ENCODE measurements at places on chromosomes 1 and 21. TPM values are rescaled to one million over a fixed set of nuclear protein-coding genes. Genes with fewer than 3 reads are reported as not detected.

DNA sequence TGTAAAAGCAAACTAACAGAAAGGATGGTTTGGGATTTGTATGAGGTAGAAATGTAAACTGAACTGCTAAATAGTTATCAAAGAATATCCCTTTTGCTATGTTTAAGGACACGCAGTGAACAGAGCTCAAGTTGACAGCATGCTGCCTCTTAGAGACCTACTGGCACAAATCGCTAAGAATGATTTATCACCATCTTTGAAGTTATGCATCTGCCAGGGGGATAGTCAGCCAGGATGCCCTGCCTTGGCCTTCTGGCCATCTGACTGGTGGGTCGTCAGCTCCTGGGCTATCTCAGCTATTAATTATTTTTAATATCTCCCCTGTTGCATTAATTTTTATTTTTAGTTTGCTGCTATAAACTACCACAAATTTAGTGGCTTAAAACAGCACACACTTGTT lies 334.8 kb upstream of the KAZN start:
- no peaks in the 10 kb centered on the region for H3K4me1 ChIP-seq
- H3K27me3 ChIP-seq = no peaks in the 10 kb centered on the region
- H3K36me3 ChIP-seq = no peaks in the 10 kb centered on the region
- no peak overlapping the region for H3K4me3 ChIP-seq
- H3K27ac ChIP-seq = no peak overlapping the region
- DNase-seq = no peak

FMO4 gene
- not detected for total RNA-seq

GRCh38 chr1:91165033-91165654 lies 143.3 kb upstream of the ZNF644 start:
- no peak overlapping the region for H3K27ac ChIP-seq
- H3K4me1 ChIP-seq = no peaks in the 10 kb centered on the region
- DNase-seq = peak; percentile 90
- H3K27me3 ChIP-seq = no peaks in the 10 kb centered on the region
- no peaks in the 10 kb centered on the region for H3K36me3 ChIP-seq

GRCh38 chr1:1359664-1360468 lies 1.5 kb upstream of the MXRA8 start:
- H3K27ac ChIP-seq = peak overlapping the region; percentile 89
- peaks cover 68% of the 10 kb centered on the region for H3K4me1 ChIP-seq
- peaks cover 1% of the 10 kb centered on the region for H3K36me3 ChIP-seq

RGS1 gene
- 2.6 TPM for total RNA-seq

TFF3 gene
- 49.6 TPM for total RNA-seq

- peak; percentile 55 for DNase-seq
- H3K27ac ChIP-seq = peak overlapping the region; percentile 97
- no peaks in the 10 kb centered on the region for H3K27me3 ChIP-seq
- H3K4me3 ChIP-seq = peak overlapping the region; percentile 65
Observed at GRCh38 chr1:154975409-154976059, 1.1 kb downstream of the CKS1B start.

NAV1 gene
- total RNA-seq = 18.0 TPM

DNA sequence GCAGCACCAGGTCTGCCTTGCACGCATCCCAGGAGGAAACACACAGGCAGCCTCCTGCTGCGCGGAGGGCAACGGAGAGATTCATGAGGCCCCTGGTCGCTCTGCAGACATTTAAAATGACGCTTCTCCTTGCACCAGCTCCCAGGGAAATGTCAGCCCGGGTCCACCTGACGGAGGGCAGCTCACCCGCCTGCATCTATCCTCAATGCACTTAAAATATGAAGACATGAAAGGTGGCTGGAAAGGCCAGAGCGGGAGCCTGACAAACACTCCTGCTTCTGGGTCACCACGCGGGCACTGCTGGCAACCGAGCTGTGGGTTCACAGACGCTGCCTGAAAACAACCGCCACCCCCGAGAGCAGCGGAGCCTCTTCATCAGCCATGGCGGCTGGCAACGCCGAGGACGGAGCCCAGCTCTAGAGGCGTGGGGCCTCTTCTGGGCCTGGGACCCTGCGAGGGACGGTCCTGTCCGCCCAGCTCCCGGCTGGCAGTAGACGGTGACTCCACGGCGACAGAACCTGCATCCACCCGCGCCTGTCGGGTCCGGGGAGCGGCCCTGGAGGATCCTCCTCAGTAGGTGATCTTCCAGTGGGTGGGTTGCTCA lies 22.7 kb downstream of the POFUT2 start:
- no peak overlapping the region for H3K27ac ChIP-seq
- H3K4me1 ChIP-seq = no peaks in the 10 kb centered on the region
- no peak for DNase-seq
- no peaks in the 10 kb centered on the region for H3K27me3 ChIP-seq
- peaks cover 49% of the 10 kb centered on the region for H3K36me3 ChIP-seq

OR2G6 gene
- not detected for total RNA-seq

DNA sequence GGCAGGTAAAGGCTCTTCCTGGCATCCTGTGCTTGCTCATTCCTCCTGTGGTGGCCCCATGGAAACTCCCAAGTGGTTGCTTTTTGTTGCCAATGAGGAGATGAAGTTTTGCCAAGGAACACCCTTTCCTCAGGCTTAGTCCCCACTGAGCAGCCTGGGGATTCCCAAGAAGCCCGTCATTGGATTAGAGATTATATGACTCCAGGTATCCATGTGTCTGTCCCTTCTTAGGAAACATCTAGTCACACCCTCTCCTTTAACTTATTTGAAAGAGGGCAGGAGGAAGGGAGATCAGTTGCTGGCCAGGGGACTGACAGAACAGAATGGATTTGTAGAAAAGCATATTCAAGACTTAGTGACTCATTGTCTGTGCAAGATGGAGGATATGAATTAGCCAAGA lies 3.8 kb upstream of the LCE3A start:
- no peak overlapping the region for H3K27ac ChIP-seq
- no peak overlapping the region for H3K4me3 ChIP-seq
- no peaks in the 10 kb centered on the region for H3K36me3 ChIP-seq
- H3K4me1 ChIP-seq = no peaks in the 10 kb centered on the region

Measured in stomach (tissue), 19 donors.